ENCODE measurements at places on chromosomes 3 and 15.

DNA sequence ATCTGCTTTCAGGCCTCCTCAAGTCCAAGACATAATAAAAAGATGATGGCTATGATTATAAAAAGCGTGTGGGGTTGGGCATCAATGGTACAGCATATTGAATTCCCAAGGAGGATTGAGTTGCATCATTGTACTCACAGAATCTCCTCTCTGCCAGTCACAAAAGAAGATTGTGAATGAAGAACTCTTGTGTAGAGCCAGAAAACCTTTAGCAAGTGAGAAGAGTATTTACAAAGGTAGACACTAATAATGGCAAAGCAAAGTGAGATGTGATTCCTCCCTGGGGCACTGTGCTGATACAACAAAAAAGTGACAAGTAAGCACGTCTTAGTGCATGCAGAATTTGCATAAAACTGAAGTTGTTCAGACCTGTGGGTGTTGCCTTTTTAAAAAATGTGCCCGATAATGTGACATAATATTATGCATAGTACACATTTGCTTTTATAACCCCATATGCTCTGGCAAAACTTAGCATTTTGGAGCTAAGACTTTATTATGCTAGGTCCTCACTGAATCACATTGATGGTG lies 291.2 kb upstream of the TBC1D5 start:
- no peak for DNase-seq

DNA sequence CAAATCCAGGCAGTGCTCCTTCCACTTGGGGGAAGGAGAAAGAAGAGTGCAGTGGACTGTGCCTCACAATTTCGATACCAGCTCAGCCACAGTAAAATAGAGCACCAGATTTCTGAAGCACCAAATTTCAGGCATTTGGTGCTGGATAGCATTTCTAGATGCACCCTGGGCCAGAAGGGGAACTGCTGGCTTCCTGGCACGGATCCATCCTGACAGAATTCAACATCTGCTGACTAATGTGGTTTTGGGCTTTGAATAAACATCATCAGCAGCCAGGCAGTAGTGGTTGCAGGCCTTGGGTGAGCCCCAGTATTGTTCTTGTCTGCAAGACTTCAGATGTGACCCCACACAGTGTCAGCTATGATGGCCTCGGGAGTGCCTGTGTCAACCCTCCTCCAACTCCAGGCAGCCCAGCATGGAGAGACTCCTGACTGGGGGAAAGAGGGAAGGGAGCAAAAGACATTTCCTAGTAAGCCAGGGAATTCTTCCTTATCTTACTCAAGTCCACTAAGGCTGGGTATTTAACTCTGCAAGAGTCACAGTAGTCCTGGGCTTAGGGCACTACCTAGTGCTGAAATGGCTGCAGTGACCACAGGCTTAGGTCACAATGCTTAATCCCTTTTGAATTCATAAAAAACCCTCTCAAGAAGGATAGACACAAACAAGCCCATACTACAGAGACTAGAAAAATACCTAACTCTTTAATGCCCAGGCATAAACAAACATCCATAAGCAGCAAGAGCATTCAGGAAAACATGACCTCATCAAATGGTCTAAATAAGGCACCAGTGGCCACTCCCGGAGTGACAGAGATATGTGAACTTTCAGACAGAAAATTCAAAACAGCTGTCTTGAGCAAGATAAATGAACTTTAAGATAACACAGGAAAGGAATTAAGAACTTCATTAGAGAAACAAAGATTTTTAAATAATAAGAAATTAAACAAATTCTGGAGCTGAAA lies 74.7 kb downstream of the SPATA16 start:
- peak; percentile 37 for DNase-seq

DNA sequence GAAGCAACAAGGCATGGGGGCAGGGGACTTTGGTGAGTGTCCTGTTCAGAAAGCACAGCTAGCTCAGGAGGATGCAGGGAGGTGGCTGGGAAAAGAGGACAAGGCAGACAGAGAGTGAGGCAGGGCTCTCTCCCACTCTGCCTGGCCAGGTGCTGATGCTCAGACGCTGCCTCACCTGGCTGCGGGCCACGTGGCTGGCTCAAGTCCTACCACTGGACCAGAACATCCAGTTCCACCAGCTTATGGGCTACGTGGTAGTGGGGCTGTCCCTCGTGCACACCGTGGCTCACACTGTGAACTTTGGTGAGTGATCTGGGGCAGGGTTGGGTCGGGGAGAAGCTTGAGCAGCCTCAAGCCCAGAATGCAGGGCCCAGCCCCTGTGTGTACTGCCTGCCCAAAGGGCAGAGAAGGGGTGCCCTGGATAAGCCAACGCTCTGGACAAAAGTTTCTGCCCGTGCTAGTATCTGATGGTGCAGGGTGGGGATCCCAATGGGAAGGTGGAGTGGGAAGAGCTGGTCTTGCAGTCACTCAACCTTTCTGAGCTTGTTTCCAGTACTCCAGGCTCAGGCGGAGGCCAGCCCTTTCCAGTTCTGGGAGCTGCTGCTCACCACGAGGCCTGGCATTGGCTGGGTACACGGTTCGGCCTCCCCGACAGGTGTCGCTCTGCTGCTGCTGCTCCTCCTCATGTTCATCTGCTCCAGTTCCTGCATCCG lies 20.9 kb downstream of the NOX5 start:
- no peak for DNase-seq

GRCh38 chr3:78148986-78149717 lies 1109.3 kb downstream of the ROBO2 start:
- DNase-seq = no peak

DNA sequence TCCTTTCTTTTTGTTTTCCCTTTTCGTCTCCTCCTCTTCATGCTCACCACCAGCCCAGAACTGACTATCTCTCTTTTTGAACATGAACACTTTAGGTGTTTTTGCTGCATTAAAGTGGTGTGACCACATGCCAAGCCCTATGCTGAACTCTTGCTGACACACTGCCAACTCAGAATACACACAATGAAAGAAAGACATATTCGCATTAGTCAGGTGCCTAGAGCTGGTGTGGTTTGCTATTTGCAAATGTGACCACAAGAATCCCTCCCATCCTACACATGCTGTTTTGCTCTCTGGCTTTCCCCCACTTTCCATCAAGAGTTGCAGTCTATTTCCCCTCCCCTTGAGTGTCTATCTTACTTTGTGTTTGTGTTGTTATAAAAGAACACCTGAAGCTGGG lies 967.8 kb upstream of the CFAP20DC start:
- no peak for DNase-seq

GRCh38 chr3:107235928-107236315 lies 141.3 kb upstream of the CCDC54 start:
- DNase-seq = peak; percentile 63
